ENCODE measurements at places on chromosomes 1 and 21.

DNA sequence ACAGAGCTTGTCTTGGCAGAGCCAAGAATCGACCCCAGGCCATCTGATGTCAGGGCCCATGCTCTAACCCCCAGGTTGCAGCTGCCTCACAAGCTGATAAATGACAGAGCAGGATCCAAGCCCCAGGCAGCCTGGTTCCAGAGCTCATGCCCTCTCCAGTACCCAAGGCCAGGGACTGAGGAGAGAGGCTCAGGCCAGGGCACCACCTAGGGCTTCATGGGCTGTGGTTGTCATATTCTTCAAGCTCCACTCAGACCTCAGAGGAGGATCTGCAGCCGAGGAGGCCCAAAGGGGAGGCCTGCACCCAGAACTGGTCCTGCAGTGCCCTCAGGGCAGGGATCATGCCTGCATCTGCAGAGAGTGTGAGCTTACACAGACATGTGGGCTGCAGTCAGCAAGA, 301.1 kb downstream of the MATN1 start:
- DNase-seq, result no peak

GRCh38 chr21:29245104-29245643, 53.5 kb upstream of the BACH1 start:
- DNase-seq, result no peak

DNA sequence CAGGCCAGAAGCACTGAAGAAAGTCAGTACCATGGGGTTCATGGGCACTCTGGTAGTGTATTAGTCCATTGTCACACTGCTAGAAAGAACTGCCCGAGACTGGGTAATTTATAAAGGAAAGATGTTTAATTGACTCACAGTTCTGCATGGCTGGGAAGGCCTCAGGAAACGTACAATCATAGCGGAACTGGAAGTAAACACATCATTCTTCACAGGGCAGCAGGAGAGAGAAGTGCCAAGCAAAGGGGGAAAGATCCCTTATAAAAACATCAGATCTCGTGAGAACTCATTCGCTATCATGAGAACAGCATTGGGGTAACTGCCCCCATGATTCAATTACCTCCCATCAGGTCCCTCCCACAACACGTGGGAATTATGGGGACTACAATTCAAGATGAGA, 20.2 kb upstream of the ROR1 start:
- no peak for DNase-seq

DNA sequence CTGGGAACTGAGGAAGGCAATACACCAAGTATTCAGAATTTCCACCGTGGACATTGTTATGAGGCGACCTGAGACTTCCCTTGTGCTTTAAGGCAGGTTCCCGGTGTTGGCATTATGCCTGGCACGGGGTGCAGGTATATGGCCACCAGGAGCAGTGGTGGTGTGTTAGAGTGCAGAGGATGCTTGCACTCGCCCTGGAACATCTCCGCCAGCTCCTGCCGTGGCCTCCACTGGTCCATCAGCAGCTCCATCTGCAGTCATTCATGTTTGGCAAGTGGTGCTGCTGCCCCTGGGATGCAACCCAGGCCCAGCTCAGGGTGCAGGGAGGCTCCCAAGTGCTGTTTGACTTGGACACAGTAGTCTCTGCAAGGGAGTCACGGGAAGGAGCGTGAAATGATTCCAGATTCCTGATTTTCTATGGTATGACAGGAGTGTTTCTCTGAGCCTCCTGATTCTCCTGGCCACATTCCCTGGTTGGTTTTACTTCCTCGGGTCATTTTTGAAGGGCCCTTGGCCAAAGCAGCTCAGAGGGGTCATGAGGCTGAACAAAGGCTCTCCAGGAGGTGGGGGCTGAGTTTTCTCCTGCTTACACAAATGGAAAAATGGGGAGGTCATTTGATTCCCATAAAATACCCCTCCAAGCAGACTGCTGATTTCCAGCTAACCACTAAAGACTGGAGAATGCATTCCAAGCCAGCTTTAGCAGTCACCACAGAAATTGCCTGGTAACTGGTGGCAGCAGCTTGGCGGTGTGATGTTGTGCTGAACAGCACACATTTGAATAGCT, 60.4 kb upstream of the PSEN2 start:
- no peak for DNase-seq

- DNase-seq, result no peak
These were observed 139.1 kb upstream of the FMN2 start for GRCh38 chr1:239952348-239953308.

- no peak for DNase-seq
These were observed 821 bp downstream of the MASP2 start for GRCh38 chr1:11046270-11046566.

DNA sequence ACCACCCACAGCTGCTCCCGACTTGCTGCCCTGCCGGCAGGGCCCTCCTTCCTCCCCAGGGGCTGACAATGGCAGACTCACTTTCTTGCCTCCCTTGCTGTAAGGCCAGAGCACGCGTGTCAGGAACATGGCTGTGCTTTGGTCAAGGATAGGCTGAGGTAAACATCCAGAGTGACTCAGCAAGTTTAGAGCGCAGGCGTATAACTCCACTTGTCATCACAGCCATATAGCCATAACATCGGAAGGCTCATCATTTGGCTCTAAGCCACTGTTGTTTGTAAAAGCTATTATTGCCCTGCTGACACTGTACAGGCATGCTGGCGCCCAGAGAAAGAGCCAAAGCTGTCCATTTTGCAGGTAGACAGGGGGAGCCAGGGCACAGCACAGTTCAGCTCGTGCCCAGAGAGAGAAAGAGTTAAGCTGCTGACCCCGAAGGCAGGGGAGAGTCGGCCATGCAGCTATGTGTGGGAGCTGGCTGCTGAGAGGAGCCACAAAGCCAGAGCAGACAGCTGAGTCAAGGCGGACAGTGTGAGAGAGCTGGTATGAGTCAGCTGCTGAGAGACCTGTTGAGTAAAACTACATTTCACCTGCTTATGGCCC, 60.6 kb downstream of the GNG4 start:
- no peak for DNase-seq

- no peak for DNase-seq
These were observed 9.5 kb upstream of the SEMA4A start for GRCh38 chr1:156143765-156144489.

GRCh38 chr1:183106746-183107145, 79.3 kb upstream of the LAMC2 start:
- no peak for DNase-seq

GRCh38 chr1:98669355-98670296, 8.1 kb downstream of the SNX7 start:
- DNase-seq, result no peak

DNA sequence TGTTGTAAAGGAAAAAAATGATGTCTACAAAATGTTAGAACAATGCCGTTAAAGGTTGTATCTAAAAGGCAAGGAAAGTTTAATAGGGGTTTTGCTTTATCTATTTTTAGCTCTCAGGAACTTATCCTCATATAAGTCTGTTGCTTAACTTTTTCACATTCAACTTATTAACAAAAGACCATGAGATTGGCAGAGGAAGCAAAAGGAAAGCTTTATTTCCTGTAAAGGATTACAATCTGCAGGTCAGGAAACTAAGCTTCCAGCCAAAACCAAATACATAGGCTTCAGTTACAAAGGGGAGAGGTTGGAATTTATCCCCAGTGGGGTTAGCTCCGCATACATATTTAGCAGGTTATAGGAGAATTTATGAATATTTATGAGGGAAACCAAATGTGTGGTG, 58.7 kb upstream of the KIAA1614 start:
- DNase-seq, result no peak

DNA sequence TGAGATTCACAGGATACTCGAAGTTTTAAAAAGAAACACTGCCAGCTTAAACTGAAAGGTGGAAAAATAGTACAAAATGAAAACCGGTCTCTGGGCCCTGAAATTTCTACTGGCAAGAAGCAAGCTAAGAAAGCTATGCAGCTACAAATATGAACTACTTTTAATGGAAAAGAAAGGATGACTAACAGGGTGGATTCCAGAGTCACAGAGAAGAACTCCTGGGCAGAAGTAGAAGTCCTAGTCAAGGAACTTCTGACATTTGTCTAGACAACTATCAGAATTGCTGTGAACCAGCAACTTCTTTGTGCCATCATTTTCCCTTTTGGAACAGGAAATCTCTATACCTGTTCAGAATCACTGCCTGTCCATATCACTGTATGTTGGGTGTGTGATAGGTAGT, 38.1 kb downstream of the CD160 start:
- DNase-seq, result no peak

GRCh38 chr1:50605186-50605875, 182.1 kb upstream of the DMRTA2 start:
- DNase-seq, result no peak

DNA sequence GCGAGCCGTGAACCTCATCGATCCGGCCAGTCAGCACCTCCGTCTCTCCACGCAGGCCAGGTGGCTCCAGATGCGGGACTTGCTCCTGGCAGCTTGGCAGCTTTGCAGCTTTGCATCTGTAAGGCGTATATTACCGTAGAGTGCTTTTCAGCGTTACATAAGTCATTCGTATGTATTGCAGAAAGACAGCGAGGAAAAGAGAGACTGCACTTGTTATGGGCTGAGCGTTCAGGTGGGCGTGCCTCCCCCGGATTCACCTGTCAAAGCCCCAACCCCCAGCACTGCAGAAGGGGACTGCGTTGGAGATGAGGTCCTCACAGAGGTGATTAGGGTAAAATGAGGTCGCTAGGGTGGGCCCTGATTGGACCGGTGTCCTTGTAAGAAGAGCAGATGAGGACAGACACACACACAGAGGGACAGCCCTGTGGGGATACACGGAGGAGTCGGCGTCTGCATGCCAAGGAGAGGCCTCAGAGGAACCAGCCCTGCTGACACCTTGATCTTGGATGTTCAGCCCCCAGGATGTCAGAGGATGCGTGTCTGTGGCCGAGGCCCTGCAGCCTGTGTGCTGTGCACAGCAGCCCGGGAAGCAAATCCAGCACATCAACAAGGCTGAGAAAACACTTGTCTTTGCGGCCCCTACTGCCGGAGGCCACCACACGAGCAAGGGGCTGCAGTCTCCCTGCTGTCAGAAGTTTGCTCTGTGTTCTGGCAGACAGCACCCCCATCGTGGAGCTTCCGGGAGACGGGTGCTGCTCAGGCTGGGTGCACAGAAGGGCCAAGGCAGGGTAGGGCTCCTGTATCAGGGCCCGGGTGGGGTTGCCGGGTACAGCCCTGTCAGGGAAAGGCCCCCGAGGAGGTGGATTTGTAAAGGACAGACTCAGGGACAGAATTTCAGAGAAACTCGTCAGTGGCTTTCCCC, 10.9 kb upstream of the AGPAT3 start:
- DNase-seq, result no peak

DNA sequence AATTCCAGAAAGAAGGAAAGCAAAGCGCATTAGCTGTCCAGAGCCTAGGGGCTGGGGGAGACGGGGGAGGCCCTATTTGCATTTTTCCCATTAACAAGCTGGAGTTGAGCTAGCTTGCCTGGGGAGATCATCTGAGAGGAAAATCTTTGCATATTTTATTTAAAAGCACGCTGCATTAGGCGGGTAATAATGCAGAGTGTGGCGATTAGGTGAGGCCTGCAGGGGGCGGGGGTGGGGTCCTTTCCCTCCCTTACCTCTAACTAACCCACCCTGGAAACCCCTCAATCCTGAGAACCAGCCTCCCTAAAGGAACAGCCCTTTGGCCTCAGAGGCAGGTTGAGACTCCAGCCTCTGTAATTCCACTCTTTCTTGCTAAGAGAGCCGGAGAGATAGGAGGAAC, 16.2 kb downstream of the C1orf216 start:
- DNase-seq, result no peak

- no peak for DNase-seq
These were observed 56.3 kb upstream of the COA6 start for GRCh38 chr1:234316937-234317336.

- no peak for DNase-seq
These were observed 75.9 kb downstream of the NOS1AP start for GRCh38 chr1:162145280-162145965.

DNA sequence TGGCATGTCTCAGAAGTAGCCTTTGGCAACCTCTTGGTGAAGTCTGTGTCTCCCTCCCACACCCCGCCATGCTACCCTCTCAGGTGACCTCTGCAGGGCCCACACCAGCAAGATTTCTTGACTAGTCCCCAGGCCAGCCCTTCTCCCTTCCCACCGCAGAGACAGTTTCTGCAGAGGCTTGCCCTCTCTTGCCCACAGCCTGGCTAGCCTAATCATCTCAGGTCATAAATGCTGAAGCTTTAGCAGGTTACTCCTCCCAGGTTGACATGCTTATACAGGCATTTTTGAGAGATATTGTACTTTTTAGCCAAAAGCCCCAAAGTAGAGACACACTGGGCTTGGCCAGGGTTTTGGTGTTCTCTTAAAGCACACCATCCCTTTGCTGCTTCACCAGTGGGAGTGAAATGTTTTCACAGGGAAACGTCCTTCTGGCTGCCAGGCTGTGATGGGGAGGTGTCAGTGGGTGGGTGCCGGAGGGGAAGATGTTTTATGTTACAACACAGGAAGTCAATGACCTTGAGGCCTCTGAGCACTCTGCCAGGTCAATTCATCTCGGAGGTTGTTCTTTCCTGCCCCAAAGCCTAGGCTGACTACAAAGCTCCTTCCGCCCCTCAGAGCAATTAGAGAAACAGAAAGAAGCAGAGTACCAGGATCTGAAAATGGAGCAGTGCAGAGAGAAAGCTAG, 58.5 kb downstream of the STYXL2 start:
- peak; percentile 2 for DNase-seq

GRCh38 chr1:165827268-165828102, at the start of gene UCK2:
Gene UCK2 (plus strand): TSS chr1:165827614. CDS start chr1:165827834, 220 bp downstream.
- DNase-seq, result peak; percentile 57

DNA sequence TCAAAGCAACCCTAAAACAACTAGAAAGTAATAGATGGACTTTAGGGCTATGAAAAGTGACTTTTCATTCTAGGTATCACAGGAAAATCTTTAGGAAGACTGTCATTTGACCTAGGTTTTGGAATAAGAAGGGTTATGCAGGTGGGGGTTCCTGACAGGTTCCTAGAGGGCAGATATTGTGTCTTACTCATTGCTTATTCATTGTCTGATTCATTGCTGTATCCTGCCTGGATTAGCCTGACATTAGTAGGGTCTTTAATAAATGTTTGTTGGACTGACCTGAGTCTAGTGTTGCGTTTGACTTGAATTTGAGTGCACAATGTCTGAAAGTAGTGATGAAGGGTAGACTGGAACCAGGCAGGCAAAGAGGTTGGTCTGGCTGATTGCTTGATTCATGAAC, 6.0 kb downstream of the FNBP1L start:
- DNase-seq, result no peak

DNA sequence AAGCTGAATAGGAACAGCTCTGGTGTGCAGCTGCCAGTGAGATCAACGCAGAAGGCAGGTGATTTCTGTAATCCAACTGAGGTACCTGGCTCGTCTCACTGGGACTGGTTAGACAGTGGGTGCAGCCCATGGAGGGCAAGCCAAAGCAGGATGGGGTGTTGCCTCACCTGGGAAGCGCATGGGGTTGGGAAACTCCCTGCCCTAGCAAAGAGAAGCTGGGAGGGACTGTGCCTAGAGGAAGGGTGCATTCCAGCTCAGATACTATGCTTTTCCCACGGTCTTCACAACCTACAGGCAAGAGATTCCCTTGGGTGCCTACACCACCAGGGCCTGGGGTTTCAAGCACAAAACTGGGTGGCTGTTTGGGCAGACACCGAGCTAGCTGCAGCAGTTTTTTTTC, 183.2 kb downstream of the DNM3 start:
- no peak for DNase-seq

DNA sequence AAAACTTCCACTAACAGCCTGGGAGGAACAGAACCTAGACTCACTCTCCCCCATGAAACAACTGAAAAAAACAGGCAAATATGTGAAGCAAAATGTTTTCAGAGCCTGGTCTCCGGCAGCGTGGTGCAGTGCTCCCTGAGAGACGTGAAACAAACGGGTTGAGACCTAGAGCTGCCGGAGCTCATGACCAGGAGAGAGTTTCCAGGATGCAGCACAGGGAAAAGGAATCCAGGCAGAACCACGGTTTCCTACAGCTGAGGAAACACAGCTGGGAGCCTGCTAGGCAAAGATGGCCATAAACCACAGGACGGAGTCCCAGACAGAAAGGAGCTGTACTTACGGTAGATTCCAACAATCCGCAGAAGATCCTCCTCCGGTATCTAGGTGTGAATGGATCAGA, 20.2 kb upstream of the SLC19A1 start:
- no peak for DNase-seq
